ENCODE measurements at places on chromosomes 16 and 17.

- DNase-seq, result no peak
Observed at GRCh38 chr16:26240807-26241206, 549.0 kb downstream of the HS3ST4 start.

GRCh38 chr17:75265614-75266315 is 4.1 kb downstream of the MRPS7 start:
- no peak for DNase-seq

DNA sequence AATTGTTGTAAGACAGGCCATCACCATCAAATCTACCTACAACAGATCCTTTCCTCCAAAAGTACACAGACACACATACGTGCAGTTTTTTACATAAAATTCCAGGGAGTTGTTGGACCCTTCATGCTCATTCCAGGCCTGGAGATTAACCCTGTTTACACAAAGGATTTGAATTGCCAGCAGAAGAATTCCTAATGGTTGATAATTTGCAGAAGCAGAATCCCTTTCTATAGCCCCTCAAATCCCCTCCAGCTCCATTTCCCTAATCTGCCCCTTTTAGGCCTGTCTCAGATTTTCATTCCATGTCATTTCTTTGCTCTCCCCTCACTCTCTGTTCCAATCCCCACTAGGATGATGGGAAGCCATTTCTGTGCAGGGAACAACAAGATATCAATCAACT is 102.9 kb upstream of the TOX3 start:
- no peak for DNase-seq

GRCh38 chr17:68057531-68057952 is 22.0 kb downstream of the KPNA2 start:
- DNase-seq, result no peak

- no peak for DNase-seq
Observed at GRCh38 chr17:37177254-37177870, 198.4 kb upstream of the C17orf78 start.

DNA sequence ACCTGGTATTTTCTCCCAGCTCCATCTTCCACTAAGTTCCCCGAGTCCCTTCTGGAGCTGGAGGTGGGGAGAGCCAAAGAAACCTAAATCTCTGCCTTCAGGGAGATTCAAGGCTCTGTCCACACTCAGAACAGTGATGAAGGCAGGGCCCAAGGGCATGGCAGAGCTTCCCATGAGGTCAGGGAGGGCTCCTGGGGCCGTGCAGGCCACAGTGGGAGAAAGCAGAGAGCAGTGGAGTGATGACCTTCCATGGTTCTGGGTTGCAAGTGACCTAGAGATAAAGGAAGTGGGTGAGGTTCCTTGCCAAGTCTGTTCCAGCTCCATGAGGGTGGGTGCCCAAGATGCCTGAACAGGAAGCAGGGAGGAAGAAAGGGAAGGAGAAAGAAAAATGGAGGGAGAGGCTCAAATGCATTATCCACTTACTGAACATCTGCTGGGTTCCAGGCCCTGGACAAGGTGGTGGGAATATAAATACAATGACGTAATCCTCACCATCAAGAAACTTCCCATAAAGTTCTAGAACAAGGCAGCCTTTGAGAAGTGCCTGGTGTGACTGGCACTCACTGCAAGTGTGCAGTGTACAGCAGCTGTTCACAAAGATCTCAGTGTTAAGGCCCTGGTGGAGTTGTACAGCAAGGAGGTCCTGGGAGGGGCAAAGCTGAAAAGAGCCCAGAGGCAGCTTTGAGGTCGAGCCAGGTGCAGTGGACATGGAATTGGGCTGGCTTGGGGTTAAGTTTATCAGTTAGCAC is 13.3 kb downstream of the TBKBP1 start:
- no peak for DNase-seq

GRCh38 chr17:77701996-77702395 is 256.5 kb upstream of the TNRC6C start:
- DNase-seq, result no peak

- DNase-seq, result peak; percentile 25
Observed at GRCh38 chr16:70653809-70654771, 7.7 kb downstream of the IL34 start.

DNA sequence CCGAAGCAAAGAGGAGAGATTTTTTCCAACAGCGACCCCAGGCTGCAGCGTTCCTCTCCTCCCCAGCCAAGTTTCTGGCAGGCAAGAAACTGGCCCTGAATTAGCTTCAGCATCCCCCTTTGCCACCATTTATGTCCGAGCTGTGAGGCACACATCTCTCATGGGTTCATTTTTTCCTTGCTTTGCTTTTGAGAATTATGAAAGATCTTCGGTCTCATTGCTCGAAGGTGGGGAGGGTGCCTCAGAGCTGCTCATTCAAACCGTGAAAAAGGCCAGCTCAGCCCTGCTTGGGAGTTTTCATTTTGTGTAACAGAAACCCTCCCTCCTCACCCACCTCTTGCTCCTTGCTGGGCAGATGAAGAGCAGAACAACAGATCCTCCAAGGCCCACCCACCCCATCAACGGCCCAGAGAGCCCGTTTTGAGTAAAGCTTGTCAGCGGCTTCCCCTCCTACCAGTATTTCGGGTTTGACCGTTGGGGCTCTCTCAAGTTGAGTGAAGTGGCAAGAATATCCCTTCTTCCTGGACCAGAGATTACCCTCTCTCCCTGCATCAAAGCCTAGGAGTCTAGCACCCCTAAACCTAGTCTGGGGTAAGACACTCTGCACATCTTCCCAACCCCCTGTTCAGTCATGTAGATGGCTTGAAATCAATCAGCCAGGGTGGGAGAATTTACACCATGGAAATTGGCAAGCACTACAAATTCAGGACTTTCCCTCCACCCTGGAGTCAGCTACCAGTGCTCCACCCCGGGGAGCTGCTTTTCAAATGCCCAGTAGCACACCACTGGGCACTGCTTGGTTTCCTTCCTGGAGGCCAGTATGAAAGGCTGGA is 1.8 kb downstream of the CCR7 start:
- no peak for DNase-seq

DNA sequence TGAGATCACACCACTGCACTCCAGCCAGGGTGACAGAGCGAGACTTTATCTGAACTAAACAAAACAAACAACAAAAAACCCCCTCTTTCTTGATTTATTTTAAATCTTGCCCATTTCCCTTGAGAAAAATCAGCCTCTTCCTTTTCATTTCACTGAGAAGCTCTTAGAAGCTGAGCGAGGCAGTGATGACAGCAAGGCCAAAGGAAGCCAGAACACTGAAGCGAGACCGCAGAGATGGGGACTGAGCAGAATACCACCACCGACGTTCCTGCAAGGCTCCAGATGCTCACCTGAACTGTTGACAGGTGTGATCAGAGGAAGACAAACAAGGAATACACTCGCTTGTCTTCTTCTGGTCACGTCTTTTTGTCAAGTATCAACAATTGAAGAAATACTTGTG is 30.5 kb upstream of the IRF8 start:
- DNase-seq, result no peak

GRCh38 chr16:79469999-79470398 is 130.5 kb downstream of the MAF start:
- DNase-seq, result no peak

- DNase-seq, result no peak
Observed at GRCh38 chr16:49459953-49460735, 86.5 kb downstream of the C16orf78 start.

- DNase-seq, result no peak
Observed at GRCh38 chr17:41868568-41868967, 3.3 kb upstream of the KLHL11 start.

DNA sequence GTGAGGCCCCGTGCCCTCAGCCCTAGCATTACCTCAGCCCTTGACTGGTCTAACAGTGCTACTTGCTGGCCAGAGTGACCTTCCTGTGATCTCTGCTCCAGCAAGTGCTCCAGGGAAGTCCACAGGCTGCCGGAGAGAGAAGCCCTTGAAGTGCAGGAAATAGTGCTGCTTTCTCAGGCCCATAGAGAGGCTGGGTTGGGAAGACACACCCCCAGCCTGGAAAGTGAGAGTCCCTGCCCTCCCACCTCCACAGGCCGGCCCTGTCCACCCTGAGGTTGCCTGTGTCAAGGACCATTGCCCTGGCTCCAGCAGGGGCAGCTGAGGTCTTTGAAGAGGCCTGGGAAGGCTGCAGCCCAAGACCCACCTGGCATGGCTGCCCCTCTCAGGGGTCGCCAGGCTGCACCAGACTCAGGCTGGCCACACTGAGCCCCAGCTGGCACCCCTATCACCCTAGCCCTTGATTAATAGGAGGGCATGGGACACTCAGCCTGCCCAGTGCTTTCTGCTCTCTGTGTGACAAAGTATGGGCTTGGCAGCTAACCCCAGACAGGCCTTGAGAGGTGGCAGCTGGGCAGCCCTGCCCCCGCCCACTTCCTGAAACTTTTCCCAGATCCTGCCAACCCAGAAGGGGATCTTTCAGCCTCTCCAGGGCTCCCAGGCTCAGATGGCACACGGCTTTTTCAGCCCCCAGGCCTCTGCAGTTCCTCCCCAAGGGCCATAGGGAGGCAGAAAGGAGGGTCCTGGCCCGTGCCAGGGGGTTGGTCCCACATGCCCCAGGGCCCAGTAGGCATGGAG is 21.7 kb downstream of the ATP6V0D1 start:
- DNase-seq, result no peak

DNA sequence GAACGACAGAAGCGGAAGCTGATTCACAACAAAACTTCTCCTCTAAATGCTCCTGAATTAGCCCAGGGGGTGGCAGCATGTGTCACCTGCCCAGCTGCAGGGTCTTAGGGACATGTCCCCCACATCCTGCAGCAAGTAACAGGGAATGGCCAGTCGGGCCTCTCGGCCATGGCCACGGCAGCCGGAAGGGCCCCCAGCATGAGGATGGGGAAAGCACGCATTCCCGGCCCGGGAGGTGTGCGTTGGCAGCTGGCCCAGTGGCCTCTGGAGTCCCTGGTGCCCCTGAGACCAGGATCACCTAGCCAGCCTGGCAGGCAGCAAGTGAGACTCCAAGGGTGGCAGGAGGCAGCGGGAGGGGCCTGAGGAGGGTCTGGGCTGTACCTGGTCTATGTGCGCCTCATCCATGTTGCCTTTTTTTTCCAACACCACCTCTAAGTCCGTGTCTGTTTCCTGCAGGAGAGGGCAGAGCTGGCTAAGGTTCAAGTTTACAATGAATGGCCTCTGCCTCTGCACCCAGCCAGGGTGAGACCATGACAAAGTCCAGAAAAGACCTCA is 7.0 kb downstream of the KNOP1 start:
- DNase-seq, result no peak

DNA sequence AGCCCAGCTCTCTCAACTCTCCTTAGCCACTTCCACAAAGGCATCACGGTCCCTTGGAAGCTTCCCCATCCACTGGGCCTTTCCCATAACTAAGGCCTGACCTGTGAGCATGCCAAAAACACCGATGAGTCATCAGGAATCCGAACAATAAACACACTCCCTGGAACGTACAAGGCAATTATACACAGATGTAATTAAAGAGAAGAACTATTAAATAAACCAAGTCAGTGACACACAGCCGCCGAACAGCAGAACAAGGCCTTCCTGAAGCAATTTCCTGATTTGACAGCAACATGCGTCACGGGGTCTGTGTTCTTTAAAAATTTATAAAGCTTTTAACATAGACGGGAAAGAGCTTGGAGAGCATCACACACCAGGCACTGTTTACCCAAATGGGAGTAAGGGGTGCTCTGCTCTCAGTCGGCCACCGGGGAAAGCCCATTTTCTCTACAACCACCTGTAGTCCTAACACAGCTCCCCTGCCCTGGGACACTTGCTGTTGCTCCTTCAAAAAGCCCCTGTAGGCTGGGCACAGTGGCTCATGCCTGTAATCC is 29.4 kb downstream of the COG7 start:
- peak; percentile 83 for DNase-seq

- no peak for DNase-seq
Observed at GRCh38 chr16:79050063-79050462, 550.5 kb downstream of the MAF start.

GRCh38 chr16:7227229-7227721 is 105.4 kb upstream of the RBFOX1 start:
- DNase-seq, result no peak

- DNase-seq, result no peak
Observed at GRCh38 chr17:82861393-82861775, 21.6 kb upstream of the ZNF750 start.

- no peak for DNase-seq
Observed at GRCh38 chr17:44829523-44830358, at the start of gene GJC1. GJC1 (minus strand) TSS chr17:44830287; CDS start chr17:44805817, 24,470 bp downstream.

- no peak for DNase-seq
Observed at GRCh38 chr17:79028496-79029326, 4.7 kb downstream of the C1QTNF1 start.

GRCh38 chr16:2317231-2318020 is 23.1 kb downstream of the ABCA3 start:
- DNase-seq, result no peak

- peak; percentile 34 for DNase-seq
Observed at GRCh38 chr17:37824534-37825485, 80.0 kb upstream of the HNF1B start.

GRCh38 chr16:88535857-88536222 is 34.4 kb upstream of the ZC3H18 start:
- DNase-seq, result no peak

GRCh38 chr16:69741951-69742904 is 12.5 kb downstream of the NOB1 start:
- no peak for DNase-seq

DNA sequence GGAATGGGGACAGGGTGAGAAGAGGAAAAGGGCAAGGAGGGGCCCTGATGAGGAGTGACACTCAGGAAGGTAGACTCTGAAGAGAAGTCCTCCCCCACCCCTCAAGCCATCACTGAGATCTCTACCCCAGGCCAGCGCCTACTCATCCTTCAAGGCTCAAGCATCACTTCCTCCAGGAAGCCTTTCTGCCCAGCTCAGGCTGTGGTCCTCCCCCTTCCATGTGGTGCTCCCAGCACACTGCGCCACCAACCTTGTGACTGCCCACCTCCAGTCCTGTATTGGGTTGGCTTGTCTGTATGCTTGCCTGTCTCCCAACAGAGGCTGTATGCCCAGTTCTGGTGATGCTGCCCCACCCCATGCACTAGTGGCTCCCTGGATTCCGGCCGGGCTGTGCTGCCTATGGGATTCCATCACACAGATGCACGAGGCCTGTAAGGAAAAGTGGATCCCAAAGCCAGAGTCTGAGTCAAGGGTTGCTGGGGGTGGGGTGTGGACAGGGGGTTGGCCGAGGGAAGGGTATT is 19.8 kb upstream of the ZFP90 start:
- no peak for DNase-seq

DNA sequence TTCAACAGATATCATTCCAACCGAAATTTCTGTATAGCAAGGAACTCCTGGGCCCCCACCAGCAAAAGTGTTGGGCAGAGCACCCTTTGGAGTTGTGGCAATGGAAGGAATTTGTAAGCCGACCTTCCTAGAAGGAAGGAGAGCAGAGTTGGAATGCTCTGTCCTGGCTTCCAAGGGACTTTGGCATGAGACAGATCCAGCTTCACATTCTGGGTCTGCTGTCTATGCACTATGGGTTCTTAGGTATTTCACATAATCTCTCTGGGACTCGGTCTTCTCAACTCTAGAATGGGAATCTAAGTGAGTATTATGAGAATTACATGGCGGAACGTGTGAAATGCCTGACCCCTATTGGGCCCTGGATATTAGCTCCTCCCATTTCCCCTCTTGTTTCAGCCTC is 63.2 kb upstream of the MARCHF10 start:
- no peak for DNase-seq
